ENCODE measurements at places on chromosomes 1 and 21. TPM values are rescaled to one million over a fixed set of nuclear protein-coding genes. Genes with fewer than 3 reads are reported as not detected.

DNA sequence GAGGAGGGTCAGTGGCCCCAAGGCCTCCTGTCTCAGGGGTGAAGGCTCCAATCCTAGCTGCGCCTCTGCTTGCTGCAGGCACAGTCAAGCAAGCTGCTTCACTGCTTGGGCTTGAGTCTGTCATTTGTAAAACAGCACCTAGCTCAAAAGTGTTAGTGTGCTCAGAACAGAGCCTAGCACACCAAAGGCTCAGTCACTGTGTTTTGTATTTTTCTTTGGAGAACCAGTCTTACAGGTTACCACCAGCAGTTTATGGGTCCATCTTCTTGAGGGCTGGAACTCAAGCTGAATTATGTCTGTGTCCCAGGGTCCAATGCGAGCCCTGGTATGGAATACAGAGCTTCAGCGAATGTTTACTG is 113.6 kb downstream of the DMRTB1 start:
- DNase-seq: no peak

GRCh38 chr1:90726986-90727480 is 9.9 kb upstream of the BARHL2 start:
- DNase-seq: no peak

GRCh38 chr1:243346016-243346415 is 90.2 kb downstream of the SDCCAG8 start:
- DNase-seq: no peak

DNA sequence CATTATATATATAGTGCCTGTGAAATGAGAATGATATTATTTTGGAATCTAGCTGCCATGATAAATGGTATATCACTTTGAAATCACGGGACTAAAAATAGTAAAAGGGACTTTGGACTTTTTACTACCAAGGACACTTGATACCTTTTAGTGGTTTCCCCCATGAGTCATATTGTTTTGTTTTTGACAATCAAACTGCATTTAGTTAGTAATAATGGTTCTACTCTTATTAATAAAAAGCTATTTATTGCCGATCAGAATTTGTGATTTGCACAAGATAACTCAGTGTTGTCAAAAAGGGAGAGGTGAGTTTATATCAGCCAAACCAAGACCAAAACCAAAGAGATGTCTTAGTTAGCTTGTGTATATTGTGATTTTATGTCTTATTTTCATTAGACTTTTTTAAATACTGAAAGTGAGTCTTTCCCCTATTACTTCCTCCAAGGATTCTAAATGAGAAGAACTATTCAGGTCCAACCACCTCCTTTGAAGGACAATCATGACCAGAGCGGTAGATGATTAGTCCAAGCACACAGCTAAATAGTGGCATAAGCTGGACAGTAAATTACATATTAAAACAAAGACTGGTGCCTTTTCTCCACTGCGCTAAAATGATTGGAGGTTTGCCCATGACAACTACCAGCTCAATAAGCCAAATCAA is 281.7 kb upstream of the ESRRG start:
- DNase-seq: no peak

DNA sequence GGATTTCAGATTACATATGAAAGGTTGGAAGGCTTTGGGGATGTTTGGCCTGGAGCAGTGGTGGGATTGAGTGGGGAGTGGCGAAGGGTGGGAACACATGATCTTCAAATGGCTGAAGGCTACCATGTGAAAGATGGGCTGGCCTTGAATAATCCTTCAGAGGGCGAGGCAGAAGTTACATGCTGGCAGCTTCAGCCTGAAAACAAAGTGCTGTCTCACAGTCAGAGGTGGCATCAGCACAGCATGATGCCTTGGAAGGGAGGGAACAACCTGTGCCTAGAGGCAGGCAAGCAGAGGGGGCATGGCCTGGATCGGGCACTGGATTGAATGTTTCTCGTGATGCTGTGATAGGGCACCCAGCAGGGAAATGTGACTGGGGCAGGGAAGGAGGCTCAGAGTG is 130.8 kb downstream of the BEND5 start:
- no peak for DNase-seq

DNA sequence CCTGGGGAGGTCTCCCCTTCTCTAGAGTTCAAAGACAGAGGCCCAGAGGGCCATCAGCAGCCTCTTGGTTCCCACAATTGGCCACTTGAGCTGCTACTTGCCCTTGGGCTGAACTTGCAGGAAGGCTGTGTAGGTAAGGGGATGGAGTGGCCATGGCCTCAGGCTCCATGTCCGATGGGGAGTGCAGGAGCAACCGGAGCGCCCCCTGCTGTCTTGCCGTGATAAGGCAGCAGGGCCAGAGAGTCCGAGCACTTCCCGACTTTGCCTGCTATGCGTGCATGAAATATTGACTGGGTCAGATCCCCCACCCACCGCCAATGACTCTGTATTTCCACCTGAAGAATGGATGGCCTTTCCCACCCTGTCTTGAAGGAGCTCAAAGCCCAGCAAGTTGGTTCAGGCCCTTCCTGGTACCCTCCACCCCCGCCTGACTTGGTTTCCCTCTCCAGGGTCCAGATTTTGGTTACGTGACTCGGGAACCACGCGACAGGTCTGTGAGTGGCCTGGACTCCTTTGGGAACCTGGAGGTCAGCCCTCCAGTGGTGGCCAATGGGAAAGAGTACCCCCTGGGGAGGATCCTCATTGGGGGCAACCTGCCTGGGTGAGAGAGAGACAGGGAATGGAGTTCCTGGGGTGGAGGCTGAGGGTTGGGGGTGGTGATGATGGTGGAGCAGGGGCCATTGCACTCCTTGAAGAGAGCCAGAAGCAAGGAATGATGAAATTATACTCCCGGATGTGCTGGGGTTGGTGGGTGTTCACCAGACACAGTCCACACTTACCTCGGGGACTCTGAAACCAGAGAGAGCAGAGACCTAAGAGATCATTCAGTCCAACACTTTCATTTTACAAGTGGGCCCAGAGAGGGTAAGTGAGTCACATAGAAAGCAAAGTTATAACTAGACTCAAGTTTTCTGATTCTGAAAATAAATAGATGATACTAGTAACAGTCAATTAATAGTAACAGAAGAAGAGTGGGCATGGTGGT is 25.6 kb downstream of the PADI3 start:
- DNase-seq: peak; percentile 64

GRCh38 chr1:231428377-231428776 is 6.3 kb upstream of the EGLN1 start:
- no peak for DNase-seq

DNA sequence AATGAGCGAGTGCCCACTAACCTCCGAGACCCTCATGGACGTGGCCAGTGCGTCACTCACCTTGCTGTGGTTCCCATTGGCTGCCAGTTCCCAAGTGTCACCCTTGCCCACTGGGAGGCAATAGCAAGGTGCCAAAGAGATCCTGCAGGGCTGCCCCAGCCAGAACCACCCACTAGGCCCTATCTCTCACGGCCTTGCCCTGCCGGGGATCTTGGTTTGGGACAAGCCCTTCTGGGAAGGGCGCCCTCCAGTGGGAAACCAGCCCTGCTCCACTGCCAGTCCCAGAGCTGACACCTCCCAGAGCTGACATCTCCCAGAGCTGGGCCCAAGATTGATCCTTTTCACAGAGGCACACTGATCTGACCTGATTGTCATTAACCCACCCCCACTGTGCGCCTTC is 2.1 kb upstream of the SELENON start:
- DNase-seq: peak; percentile 26

GRCh38 chr1:114323959-114324661 is 170.4 kb upstream of the SYT6 start:
- no peak for DNase-seq

- DNase-seq: no peak
Observed at GRCh38 chr1:54989473-54989872, 9.0 kb downstream of the TMEM61 start.

GRCh38 chr21:36976882-36977651 is 10.6 kb upstream of the HLCS start:
- DNase-seq: peak; percentile 90

DNA sequence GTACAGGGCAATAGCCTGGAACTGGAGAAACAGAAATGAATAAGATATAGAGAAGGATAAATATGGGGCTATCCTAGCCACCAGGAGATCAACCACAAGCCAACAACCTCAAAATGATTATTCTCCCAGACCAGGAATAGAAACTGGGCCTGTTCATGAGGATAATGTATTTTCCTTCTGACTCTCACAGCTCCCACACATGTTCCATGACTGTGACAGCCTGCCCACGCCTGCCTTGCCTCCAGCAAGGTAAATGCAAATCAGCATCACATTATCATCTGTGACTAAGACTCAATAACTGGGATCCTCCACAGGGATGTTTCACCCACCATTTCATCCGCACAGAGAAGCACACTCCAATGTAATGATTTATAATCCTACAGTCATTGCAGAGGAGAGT is 3.3 kb downstream of the ENSA start:
- DNase-seq: no peak

DNA sequence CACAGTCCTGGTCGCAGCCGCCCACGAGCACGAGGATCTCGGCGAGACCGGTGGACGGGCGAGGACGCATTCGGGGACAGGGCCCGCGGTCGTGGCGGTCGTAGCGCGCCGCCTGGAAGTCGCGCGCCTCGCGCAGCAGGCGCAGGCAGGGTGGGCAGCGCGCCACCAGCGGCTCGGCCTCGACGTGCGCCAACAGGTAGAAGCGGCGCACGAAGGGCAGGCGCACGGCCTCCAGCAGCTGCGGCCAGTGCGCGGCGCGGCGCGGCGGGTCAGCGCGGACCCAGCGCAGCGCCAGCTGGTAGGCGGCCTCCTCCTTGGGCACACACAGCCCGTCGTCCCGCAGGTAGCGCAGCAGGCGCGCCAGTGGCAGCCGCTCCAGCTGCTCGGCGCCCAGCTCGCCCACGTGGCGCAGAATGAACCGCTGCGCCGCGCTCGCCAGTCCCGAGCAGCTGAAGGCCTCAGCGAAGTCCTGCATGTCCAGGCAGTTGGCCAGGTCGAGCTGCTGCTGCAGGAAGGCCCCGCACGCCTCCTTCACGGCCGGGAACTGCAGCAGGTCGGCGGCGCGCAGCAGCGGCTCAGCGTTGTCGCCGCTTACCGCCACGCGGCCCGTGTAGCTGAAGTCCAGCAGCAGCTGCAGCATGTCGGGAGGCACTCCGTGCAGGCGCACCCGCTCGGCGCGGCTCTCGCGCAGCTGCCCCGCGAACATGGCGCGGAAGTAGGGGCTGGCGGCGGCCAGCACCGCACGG is 573 bp downstream of the KLHL21 start:
- DNase-seq: peak; percentile 74

DNA sequence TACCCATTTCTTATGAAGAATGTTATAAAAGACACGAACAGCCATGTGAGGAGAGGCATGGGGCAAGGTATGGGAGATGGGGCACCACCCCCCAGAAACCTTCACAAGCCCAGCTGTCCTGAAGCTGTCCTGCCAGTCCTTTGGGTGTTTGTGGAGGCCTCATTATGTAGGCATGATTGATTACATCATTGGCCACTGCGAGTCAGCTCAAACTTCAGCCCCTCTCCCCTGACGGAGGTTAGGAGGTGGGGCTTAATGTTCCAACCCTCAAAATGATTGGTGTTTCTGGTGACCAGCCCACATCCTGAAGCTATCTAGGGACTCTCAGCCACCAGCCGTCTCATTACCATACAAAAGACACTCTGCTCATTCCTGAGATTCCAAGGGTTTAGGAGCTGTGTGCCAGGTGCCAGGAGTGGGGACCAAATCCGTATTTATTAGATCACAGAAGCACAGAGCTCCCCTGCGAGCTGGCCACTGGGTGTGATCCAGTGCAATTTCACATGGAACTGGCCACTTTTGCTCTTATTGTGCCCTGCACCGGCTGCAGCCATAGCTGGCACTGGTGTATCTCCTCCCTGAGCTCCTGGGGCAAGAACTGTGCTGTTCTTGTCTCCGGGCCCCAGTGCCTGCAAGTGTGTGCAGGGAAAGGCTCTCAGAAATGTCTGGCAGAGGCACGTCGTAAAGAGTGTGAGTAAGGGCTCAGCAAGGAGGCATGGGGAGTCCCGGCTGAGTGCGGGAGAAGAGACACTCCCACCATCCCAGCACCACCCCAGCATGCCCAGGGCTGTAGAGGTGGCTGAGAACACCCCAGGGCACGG is 10.5 kb downstream of the KIAA1614 start:
- DNase-seq: peak; percentile 18

DNA sequence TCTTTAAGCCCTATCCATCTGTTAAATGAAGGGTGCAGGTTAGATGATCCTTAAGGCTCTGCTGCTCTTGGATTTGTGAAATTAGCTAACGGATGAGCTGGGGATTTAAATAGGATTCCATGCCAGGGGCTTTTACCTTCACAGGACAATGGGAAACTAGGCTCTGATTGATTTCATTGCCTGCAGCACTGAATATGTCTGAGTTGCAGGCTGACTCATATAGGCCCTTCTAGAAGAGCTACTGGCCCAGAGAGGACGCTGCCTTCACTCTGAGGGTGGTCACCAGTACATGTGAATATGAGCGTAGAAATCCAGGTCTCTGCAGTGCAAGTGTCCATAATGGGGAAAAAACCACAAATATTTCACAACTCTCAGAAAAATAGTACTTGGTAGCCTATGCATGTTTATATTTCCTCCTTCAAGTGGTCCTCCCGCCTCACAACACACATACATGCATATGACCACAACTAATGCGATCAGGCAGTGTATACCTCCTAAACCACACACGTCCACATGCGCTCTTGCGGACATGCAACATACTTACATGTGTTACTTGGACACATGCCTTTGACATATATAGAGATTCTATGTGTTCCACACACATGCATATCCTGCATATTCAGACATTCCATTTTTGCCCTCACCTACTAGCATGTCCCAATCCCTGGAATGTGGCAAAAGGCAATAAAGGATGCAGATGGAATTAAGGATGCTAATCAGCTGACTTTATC is 233.8 kb upstream of the JUN start:
- no peak for DNase-seq

- DNase-seq: no peak
Observed at GRCh38 chr1:222071387-222071786, 329.5 kb upstream of the DUSP10 start.

GRCh38 chr1:116497656-116498055 is 73.2 kb downstream of the CD58 start:
- no peak for DNase-seq

- DNase-seq: peak; percentile 47
Observed at GRCh38 chr1:62175568-62176179, 19.0 kb upstream of the L1TD1 start.

- no peak for DNase-seq
Observed at GRCh38 chr1:91753878-91754277, 132.1 kb downstream of the TGFBR3 start.

- DNase-seq: peak; percentile 50
Observed at GRCh38 chr1:3695326-3696217, 43.3 kb downstream of the TP73 start.

- DNase-seq: no peak
Observed at GRCh38 chr1:59429656-59430055, 132.8 kb downstream of the FGGY start.

- peak; percentile 89 for DNase-seq
Observed at GRCh38 chr1:204821476-204821875, 49.2 kb upstream of the NFASC start.

The CCDC30 gene
- total RNA-seq: 0.40 TPM

The TTC4 gene
- 9.6 TPM for total RNA-seq

The JAM2 gene
- 0.22 TPM for total RNA-seq

The KCNN3 gene
- total RNA-seq: 0.99 TPM

The TRAF3IP3 gene
- total RNA-seq: not detected

The MATN1 gene
- under 0.01 TPM for total RNA-seq

The RBM15 gene
- total RNA-seq: 18.7 TPM

The OR2T2 gene
- total RNA-seq: not detected

The MCOLN2 gene
- total RNA-seq: not detected
